NCI-H2171 treated with DMSO at 0.1 percent for 48 hours (cell line): ENCODE measurements at places on chromosomes 5 and 9.

GRCh38 chr5:128857076-128857677, 108.1 kb upstream of the SLC27A6 start:
- DNase-seq = no peak

GRCh38 chr9:93132287-93132927, 1.6 kb downstream of the NINJ1 start:
- no peak for DNase-seq

GRCh38 chr9:125513668-125514413, 193.2 kb downstream of the MAPKAP1 start:
- DNase-seq = no peak

DNA sequence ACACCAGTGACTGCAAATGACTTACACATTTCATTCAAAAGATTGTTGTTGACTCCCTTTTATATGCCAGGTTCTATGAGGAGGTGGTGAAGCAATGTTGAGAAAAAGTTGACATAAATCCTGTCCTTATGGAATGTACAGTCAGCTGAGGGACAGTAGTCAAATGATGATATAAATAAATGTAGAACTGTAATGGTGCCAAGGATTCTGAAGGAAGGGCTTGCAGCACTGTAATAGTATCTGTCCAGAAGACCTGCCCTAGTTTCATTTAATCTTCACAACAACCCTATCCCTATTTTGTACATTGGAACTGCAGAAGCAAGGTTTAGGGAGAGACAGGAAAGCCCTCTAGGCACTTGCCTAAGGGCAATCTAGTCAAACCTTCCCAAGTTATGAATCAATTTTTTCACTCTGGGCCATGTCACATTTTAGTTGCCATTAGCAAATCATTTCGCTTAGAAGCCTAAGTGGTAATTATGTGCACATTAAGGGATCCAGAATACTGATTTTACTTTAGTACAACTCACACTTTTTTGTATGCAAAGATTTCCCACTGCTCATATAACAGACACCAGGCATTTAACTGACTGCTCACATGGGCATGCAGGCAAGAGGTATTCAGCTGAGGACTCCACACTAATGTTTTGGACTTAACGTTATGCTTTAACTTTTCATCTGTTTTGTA, 34.5 kb upstream of the LIFR start:
- DNase-seq = no peak

DNA sequence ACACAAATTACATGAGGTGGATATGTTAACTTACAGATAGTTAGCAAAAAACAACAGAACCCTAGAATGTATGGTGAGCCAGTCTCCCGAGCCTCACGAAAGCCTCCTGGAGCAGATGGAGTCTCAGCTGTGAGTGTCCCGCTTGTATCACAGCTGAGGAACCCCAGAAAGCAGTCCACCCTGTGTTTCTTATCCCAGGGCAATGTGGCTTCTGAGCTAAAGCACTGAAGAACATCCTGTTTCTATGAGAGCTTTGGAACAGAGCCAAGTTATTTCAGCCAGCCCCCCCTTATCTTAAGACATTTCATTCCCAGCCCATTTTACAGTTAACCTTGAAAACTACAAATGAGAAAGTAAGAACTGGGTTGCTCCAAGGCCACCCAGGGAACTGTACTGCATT, 1220.9 kb upstream of the CDH6 start:
- DNase-seq = no peak

GRCh38 chr5:98977723-98978122, 48.9 kb upstream of the CHD1 start:
- DNase-seq = no peak

GRCh38 chr9:87322840-87323635, 174.6 kb upstream of the DAPK1 start:
- DNase-seq = no peak

GRCh38 chr9:34607331-34607730, 4.6 kb downstream of the RPP25L start:
- no peak for DNase-seq

DNA sequence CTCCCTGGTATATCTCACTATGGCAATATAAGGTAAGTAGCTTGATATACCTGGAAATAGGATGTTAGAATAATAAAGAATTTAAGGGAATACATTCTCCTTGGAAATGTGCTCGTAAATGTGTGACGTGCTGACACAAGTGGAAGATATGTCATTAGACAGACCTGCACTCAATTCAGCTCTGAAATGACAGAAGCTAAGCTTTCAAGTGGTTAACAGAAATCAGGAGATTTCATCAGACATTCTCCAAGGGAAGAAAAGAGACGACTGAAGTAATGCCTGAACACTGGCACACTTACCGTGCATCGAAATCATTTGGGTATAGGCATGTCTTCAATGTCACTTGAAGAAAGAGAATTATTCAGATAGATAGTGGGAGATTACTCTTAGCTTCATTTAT, 933.3 kb upstream of the CTNND2 start:
- DNase-seq = no peak

DNA sequence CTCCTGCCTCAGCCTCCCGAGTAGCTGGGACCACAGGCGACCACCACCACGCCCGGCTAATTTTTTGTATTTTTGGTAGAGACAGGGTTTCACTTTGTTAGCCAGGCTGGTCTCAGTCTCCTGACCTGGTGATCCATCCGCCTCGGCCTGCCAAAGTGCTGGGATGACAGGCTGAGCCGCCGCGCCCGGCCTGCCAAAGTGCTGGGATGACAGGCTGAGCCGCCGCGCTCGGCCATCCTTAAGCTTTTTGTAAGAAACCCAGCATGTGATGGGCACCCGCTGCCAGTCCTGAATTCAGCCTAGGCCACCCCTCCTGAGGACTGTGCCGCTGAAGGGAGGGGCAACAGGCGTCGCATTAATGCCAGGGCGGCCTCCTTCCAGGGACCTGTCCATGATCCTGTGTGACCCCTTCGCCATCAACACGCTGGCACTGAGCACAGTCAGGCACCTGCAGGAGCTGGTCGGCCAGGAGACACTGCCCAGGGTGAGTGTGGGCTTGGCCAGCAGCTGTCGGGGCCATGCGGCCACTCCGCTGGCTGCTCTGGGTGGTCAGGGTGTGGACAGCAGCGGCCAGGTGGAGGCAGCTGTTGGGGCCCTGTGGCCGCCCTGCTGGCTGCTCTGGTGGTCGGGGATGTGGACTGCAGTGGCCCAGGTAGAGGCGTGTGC, 10.5 kb downstream of the NELFB start:
- DNase-seq = no peak

- no peak for DNase-seq
These were observed 259.8 kb downstream of the ARRDC3 start for GRCh38 chr5:91123291-91123690.

- DNase-seq = no peak
These were observed 2.5 kb downstream of the ACER2 start for GRCh38 chr9:19411316-19411715.

- no peak for DNase-seq
These were observed 362.0 kb downstream of the SPOCK1 start for GRCh38 chr5:137136991-137137632.

DNA sequence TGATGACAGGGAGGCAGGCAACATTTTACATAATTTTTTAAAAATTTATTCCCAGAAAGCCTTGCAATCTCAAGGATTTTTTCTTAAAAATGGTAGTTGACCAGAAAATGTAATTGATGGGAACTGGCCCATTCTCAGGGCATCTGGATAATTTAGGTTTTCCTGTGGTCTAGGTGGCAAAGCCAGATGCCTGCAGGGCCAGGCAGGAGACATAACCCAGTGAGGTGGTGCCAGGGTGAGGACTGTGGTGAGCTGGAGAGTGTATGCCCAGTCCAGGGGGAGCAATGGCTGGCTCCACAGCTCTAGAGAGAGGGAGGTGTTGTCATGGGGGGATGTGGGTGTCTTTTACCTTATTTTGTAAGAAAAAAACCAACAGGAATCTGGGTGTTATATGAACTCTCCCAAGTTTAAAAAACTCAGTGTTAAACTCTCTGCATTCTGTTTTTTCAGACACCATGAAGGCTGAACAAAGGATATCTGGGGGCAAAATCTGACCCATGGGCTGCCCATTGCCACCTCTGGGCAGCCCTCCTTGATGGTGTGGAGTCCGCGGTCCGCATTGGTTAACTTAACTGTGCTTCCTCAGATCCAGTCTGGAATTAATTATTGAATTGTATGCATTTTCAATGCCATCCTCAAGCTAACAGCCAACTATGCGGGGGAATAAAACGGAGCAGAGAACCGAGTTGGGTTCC, 43.9 kb downstream of the BOD1 start:
- no peak for DNase-seq

DNA sequence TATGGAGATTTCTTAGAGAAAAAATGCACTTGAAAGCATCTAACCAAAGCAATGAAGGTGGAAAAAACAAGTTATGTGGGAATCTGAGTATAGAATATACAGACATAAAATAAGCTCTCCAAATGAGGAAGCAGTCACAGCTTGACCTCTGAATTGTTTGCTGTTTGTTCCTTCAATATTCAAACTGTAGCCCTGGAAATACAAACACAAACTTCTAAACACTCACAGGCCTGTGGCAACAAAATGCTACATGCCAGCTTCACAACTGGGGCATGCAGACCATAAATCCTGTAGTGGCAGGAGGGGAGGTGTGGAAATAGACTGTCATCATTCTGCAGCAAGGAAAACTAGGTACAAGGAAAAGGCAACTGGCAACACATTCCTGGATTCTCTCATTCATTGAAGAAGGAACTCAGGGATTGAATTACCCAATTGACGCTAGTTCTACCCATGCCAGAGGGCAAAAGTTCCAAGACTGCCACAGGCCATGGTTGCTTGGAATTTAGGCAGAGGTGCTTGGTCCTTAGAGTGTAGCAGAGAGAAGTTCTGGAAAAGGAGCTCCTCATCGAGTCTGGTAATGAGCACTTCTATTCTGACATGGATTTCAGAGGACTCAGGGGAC, 349.6 kb downstream of the PDE4D start:
- no peak for DNase-seq

DNA sequence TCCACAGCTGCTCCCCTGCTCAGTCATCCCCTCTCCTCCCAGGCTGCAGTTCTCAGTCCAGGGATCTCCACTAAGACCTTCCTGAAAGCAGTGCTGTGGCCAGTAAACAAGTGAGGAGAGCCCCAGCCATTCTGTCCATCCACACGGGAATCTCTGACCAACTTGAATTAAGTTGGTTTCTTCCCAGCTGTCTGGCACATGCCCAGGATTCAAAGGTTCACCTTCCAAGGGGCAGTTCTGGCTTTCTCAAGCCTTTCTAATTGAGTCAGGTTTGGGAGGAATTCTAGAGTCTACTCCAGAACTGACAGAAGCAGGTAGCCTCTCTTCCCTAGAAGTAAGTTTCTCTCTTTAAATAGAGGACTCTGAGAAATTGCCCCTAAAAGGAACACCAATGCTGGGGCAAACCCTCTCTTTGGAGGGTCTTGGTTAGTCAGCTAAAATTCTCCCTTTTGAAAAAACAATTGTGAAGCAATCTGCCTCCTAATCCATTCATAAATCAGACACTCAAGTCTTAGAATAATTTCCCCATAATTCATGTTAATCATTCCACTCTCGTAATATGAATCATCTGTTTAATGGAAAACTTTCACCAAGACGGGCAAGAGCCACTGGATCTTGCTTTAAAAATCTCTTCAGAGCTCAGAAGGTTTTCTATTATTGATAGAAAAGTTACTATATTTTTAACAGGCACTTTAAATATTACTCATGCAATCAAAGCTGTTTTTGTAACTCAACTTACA, 133.8 kb downstream of the SPOCK1 start:
- no peak for DNase-seq

- DNase-seq = no peak
These were observed 44.9 kb upstream of the CDH18 start for GRCh38 chr5:20032896-20033295.

GRCh38 chr9:78811622-78812276, 514.8 kb downstream of the PSAT1 start:
- DNase-seq = no peak

- no peak for DNase-seq
These were observed 6.6 kb upstream of the AHRR start for GRCh38 chr5:314676-315487.

- DNase-seq = no peak
These were observed 640 bp downstream of the TRIM32 start for GRCh38 chr9:116687754-116688135.

DNA sequence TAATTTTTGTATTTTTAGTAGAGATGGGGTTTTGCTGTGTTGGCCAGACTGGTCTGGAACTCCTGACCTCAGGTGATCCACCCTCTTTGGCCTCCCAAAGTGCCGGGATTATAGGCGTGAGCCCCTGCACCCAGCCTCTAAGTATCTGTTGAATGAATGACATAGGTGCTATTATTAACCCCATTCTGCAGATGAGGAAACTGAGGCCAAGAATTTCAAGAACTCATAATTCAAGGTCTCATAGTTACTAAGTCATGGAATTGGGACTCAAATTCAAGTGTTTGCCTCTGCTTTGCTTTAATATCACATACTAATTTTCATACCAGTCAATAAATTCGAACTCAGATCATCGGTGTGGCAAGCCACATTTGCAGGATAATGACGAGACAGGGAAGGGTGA, 1.9 kb downstream of the KIF20A start:
- no peak for DNase-seq

DNA sequence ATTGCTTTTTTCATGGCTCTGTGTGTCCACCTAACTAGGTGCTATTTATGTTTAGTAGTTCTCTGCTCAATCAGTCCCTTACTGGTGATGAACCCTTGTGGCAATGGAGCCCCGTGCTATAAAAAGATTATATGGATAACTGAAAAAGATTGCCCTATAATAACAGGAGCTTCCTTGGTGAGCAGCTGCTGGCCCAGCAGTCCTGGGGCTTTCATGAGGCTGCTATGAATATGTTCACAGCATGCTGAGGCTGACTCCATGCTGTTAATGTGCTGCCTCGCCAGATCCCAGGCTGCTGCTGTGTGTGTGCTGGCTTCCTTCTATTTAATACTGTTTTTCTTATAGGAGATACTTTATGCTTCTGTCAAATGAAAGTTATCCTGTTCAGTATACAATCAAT, 357.5 kb downstream of the TAF11L14 start:
- peak; percentile 69 for DNase-seq

GRCh38 chr5:175778951-175779503, 92.4 kb upstream of the CPLX2 start:
- peak; percentile 90 for DNase-seq

DNA sequence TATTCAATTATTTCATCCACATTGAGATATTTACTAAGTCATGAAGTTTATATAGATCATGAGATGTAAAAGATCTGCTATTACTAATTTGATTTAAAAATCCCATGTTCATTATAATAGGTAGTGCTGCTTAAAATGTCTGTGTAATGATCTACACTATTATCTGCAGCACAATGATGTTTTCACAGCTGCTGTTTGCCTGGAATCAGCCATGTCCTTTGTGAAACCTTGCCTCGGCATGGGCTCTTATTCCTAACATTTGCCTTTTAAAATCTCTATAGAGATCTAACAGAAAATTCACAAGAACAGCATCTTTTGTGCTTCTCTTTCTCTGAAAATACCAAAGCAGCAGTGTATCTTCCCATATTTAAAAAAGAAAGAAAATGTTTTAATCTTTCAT, 444.6 kb downstream of the PTPRD start:
- DNase-seq = no peak

GRCh38 chr5:95237324-95237723, 47.6 kb downstream of the MCTP1 start:
- DNase-seq = no peak

DNA sequence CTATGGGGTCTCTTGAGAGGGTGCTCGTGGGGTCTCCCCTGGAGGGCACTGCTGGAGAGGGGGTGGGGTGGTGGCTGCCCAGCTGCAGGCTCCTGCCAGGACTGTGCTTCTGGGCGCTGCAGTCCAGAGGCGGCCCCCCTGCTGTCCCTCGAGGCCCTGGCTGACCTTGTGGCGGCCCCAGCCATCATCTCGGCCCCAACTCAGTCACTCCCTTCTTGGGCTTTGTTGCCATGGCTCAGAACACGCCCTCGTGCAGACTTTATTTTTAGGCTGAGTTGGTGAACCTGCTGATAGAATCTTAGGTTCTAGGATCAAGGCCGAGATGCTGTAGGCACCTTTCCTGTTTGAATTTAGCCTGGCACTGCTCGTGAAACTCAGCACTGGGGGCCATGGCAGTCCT, 22.8 kb downstream of the FBXW5 start:
- DNase-seq = no peak
